Colonic mucosa (tissue), 4 donors: ENCODE measurements at places on chromosomes 11 and 22. TPM values are rescaled to one million over a fixed set of nuclear protein-coding genes. Genes with fewer than 3 reads are reported as not detected.

NRIP3 gene
- total RNA-seq = 0.42 TPM

ZBED5 gene
- total RNA-seq = 38.6 TPM

SPI1 gene
- total RNA-seq = 11.9 TPM

RAB38 gene
- 1.6 TPM for total RNA-seq

SERHL2 gene
- 1.1 TPM for total RNA-seq

SLC25A45 gene
- 4.4 TPM for total RNA-seq

GAL3ST1 gene
- total RNA-seq = 13.4 TPM

AMOTL1 gene
- 13.9 TPM for total RNA-seq

SPTBN2 gene
- 3.7 TPM for total RNA-seq

GNAZ gene
- total RNA-seq = 1.2 TPM

C11orf52 gene
- total RNA-seq = 7.3 TPM

SERPING1 gene
- 18.7 TPM for total RNA-seq

ACER3 gene
- 36.4 TPM for total RNA-seq

CREB3L1 gene
- total RNA-seq = 150 TPM

MYO7A gene
- 3.8 TPM for total RNA-seq

TEX54 gene
- total RNA-seq = not detected

LGALS12 gene
- 0.24 TPM for total RNA-seq

TIMP3 gene
- total RNA-seq = 33.6 TPM

TCN2 gene
- total RNA-seq = 27.0 TPM

C11orf86 gene
- total RNA-seq = 23.0 TPM

BLID gene
- not detected for total RNA-seq

FGF19 gene
- not detected for total RNA-seq

OR2AT4 gene
- not detected for total RNA-seq

MAJIN gene
- total RNA-seq = not detected

HMGXB4 gene
- total RNA-seq = 23.9 TPM

C22orf31 gene
- total RNA-seq = 0.32 TPM

OR5B21 gene
- not detected for total RNA-seq

FOXRED2 gene
- 3.6 TPM for total RNA-seq

TUBGCP6 gene
- total RNA-seq = 33.4 TPM

GGTLC2 gene
- total RNA-seq = not detected

SAA1 gene
- total RNA-seq = 3.7 TPM

RDX gene
- 20.5 TPM for total RNA-seq

ANO9 gene
- 121 TPM for total RNA-seq

SYCE3 gene
- not detected for total RNA-seq

MRGPRX3 gene
- total RNA-seq = not detected

NXPE4 gene
- total RNA-seq = 178 TPM

MISFA gene
- total RNA-seq = 2.5 TPM

CARD10 gene
- 60.5 TPM for total RNA-seq

TREH gene
- 2.8 TPM for total RNA-seq

KDM4F gene
- not detected for total RNA-seq

MYRF gene
- total RNA-seq = 8.8 TPM

ZC3H12C gene
- 18.8 TPM for total RNA-seq

WT1 gene
- not detected for total RNA-seq

OR10G4 gene
- total RNA-seq = 0.69 TPM

NPAS4 gene
- total RNA-seq = 0.17 TPM

ROM1 gene
- total RNA-seq = 3.2 TPM

HBB gene
- 113 TPM for total RNA-seq

SMCO4 gene
- 47.2 TPM for total RNA-seq

INSC gene
- total RNA-seq = 1.6 TPM

KRTAP5-1 gene
- not detected for total RNA-seq

CEP126 gene
- 3.6 TPM for total RNA-seq

P4HA3 gene
- total RNA-seq = 0.12 TPM
